ENCODE measurements at places on chromosomes 4 and X.

DNA sequence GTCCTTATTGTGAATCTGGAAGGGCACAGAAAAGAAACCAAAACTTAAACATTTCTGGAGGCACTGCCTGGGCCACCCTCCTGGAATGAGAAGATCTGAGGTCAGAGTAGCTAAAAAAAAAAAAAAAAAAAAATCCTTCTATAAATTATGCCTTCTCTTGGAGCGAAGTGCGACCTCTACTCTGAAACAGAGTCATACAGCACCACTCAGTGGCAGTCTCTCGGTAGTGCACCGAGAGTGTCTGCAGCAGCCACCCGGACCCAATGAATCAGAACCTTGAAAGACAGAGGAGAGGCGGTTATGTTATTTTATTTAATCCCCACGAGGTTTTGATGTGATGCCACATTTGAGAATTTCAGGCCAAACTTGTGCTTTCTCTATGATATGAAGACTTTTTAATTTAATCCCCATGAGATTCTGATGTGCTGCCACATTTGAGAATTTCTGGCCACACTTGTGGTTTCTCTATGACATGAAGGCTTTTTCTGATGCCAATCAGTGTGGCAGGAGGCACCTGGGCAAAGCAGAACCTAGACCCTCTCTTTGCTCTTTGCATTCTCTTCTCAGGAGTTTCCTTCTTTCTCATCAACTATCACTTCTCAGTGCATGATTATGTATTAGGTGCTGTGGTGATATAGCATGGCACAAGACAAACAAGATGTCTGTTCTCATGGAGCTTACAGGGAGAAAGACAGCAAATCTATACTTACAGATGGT, 5.6 kb upstream of the CT47C1 start:
- peak; percentile 20 for DNase-seq

DNA sequence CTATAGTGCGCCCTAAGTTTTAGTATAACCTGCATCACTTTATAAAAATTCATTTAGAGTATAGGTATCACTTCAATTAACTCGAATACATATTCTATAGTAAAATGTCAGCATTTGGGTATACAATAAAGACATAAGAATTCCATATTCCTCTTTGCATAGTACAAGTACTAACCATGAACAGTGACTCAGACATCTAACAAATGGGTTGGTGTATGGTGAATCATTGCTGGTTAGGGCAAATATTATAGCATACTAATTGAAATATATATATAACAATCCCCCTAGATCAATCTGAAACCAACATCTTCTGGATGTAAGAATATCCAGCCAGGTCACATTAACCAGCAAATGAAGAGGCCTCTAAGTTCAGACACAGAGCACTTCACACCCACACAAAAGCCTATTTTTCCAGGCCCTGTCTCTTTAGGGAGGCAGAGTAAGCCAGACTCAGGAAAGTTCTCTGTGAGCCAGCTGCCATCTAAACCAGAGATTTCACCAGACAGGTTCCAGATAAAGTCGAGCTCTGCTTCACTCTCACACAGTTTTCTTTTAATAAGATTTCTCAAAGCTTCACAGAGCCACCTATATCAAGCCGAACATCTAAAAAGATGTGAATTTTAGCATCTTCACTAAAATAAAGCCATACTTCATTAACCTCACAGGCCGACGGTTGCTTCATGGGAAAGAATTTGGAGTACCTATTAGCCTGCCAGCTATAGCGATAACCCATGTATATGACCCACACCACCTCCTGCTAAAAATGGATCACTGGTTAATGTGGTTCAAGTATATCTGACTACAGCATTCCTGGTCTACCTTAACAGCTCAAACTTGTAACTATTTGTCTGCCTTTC, 200.0 kb upstream of the FTHL17 start:
- DNase-seq, result no peak

GRCh38 chr4:100848841-100849240, 331.0 kb upstream of the EMCN start:
- DNase-seq, result no peak

GRCh38 chrX:39665830-39666518, 431.8 kb downstream of the BCOR start:
- no peak for DNase-seq

- no peak for DNase-seq
Measured at GRCh38 chr4:38242101-38242500, 281.9 kb downstream of the PTTG2 start.

DNA sequence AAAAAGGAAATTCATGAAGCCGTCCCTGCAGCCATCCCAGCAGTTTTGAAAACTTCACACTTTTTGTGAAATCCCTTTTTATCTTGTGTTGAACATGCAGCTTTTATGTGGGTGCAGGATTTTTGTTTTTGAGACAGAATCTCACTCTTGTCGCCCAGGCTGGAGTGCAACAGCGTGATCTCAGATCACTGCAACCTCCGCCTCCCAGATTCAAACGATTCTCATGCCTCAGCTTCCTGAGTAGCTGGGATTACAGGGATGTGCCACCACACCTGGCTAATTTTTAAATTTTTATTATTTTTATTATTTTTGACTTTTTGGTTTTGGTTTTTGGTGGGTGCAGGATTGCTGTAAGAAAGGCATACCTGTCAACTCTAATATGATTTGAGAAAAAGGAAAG, 8.0 kb upstream of the MSMO1 start:
- DNase-seq, result no peak

DNA sequence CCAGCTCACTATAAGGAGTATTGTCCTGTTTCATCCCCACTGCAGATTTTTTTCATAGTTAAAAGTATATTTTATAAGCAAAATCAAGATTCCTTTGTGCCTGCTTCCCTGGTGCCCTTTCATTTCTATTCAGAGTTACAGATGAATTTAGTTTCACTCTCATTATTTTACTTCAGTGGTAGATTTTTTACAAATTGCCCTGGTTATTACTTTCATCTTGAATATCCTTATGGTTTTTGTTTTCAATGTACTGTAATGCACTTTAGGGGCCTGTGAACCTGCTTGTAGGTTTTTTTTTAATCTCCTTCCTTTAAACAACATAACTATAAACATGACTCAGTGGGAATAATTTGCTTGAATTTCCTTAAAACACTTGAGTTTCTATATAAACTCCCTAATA, 126.8 kb downstream of the GPR143 start:
- DNase-seq, result no peak

DNA sequence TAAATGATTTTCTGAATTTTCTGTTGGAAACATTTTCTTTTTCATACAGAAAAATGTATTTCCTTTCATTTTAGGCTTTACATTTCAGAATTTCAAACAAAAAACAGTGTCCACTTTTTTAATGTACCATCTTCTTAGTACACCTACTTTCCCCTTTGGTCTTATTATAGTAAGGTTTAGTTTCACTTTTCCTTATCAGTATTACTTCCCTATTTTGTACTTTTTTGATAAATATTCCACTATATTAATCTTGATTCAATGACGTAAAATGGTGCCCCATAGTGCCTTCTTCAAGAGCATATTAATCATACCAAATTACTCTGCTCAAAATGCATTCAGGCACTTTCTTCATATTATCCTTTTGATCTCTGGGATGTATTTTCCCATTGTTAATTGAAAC, 52.5 kb downstream of the BANK1 start:
- no peak for DNase-seq

DNA sequence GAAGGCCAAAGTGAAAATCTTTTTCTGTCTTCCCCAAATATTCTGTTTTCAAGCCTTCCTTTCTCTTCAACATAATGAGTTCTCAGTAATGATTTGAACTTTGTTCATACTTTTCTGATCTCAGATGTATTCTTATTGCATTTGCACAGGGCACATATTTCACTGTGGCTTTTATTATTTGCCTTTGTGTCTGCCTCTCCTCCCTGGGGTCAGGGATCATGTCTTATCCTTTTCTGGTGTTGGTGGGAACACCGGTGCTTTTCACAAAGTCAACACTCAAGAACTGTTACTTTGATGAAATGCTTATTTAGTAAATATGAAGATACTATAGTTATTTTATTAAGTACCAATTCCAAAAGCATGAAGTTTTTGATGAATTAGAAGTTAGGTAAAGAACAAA, 143.8 kb downstream of the FRAS1 start:
- no peak for DNase-seq

DNA sequence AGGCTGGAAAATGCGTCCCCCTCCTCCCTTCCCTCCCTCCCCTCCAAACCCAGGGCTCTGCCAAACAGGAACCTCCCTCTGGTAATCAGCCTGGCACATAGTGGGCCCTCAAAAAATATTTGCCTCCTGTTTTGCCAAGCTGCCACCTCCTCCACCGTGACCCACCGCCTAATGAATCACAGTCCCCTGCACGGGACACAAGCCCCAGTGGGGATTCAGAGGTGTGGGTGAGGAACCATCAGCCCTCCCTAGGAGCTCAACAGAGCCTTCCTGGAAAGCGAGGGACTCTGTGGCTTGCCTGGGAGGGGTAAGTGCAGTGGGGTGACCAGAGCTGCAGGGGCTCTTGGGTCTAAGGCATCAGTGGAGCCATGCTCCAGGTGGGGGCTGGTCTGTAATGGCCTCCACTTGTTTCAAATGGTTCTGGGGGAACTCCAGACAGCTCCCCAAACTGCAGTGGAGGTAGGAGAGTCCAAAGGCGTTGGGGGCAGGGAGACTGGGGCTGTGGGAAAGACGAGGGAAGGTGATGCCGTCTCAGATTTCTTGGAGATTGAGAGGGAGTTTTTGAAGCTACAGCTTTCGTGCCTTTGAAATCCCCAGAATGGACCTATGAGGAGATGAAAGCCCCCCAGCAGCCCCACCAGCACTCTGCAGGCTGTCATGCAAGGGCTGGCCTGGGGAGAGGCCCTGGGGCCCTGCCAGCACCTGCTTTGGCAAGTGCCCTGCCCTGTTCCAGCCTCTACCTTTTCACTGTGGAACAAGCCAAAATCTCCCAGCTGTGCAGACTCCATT, 1.0 kb upstream of the PPP2R2C start:
- no peak for DNase-seq

- DNase-seq, result peak; percentile 78
Measured at GRCh38 chrX:134653835-134654234, 4.4 kb downstream of the PLAC1 start.

DNA sequence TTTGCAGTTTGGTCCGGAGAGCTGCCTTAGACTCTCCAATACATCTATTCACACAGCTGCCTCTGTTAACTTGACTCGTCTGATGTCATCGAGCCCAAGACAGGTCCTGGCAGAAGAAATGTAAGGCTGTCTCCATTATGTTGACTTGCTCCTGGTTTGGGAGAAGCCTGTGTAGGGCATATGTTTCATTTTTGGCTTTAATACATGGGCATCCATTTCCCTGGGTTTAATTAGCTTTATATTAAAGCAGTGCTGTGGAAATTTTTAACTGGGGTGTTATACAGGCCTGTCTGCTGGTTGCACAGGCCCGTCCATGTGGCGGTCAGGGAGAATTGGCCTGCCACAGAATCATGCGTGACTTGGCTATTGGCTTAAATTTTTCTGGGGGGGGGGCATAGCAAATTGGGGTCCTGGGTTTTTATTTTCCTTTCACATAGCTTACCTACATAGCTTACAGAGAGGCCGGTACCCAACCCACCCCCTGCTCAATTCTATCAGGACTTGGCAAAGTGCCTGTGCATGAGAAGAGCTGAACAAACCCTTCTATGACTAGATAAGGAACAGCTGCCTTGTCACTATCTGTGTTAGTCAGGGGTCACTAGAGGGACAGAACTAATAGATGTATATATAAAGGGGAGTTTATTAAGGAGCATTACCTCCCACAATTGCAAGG, 123.5 kb upstream of the WDR1 start:
- no peak for DNase-seq

GRCh38 chr4:142164767-142165500, 528.6 kb downstream of the IL15 start:
- DNase-seq, result no peak

- no peak for DNase-seq
Measured at GRCh38 chr4:13794819-13795565, 167.5 kb upstream of the BOD1L1 start.

DNA sequence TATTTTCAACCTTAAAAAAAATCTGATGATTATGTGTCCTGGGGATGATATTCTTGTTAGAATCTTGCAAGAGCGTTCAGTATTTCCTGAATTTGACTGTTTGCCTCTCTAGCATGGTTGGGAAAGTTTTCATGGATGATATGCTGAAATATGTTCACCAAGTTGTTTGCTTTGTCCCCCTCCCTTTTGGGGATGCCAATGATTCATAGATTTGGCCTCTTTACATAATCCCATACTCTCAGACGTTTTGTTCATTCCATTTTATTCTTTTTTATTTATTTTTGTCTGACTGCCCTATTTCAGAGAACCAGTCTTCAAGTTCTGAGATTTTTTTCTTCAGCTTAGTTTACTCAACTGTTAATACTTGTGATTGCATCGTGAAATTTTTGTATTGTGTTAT, 415.1 kb downstream of the FAM47B start:
- DNase-seq, result no peak

- no peak for DNase-seq
Measured at GRCh38 chr4:7771541-7772507, 167.8 kb downstream of the AFAP1 start.

- no peak for DNase-seq
Measured at GRCh38 chrX:136710325-136710951, 62.5 kb downstream of the CD40LG start.

DNA sequence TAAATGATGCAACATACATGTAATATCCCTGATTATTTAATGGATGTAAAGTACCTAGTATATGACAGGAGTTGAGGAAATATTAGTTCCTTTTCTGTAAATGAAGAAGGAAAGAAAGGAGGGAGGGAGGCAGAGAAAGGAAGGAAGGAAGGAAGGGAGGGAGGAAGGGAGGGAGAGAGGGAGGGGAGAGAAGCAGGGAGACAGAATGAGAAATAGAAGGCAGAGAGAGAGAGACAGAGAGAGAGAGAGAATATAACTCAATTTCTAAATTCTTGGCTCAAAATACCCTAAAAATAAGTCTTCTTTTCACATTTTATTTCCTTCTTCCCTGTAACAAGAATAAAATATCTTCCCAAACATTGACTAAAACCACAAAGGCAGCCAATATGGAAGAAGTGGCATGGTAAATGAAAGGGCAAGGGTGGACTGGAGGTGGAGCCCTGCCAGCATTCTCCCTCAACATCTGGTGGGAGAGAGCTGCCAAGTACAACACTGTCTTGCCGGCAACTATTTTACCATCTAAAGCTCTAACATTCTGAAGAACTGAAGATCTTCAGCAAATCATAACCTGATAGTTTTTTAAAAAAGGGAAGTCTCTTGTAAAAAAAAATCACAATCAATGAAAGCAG, 245.1 kb downstream of the PPP3CA start:
- no peak for DNase-seq

DNA sequence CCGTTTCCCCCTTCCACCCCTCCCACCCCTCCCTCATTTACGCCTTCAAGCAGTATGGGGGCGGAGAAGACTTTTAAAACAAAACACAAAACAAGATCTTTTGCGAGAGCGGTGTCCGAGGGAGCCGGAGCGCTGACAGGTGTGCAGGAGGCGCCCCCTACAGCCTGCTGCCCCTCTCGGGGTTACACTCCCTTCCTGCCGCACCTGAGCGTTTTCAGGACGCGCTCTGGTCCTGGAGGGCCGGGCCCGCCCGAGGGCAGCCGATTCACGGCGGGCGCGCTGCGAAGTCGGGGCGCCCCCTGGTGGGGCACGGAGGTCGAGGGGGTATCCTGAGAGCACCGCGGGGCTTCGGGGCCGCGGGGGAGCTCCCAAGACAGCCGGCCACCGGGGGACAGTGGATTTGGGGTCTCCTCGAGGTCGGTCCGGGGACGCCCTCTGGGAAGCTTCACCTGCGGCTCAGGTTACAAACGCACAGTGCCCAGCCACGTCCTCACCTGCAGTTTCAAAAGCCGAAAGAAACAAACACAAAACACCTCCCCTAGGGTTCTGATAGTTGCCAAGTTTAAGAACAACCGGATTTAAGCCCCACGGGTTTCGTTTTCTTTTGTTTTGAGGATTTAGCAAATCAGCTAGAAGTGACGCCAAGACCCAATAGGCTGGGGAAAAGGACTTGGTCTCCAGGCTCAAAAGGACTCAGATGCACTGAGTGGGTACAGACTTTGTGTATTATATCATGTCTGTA, 8.0 kb upstream of the NEUROG2 start:
- DNase-seq, result peak; percentile 74

Measured in NCI-H524 (cell line).